Urinary bladder (tissue), 4 donors: ENCODE measurements at places on chromosomes 6 and 20.

GRCh38 chr20:51087266-51087665, 64.4 kb upstream of the KCNG1 start:
- DNase-seq = no peak

- no peak for DNase-seq
Measured at GRCh38 chr6:84752118-84752850, 12.1 kb downstream of the TBX18 start.

DNA sequence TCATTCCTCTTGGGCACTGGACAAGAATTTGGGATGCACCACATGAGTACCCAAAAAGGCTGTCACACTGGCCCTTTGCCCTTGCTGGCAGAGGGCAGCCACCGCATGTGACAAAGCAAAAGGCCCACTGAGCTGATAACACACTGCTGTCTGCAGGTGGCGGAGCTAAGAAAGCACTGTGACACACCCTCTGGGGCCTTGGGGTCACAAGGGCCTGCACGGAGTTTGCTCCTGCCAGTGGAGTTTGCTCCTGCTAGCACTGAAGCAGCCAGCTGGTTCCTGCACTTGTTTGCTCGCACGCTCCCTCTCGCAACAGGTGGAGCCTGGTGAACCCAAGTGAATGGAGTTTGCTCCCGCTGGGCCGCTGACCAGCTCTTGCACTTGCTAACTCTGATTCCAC, 132.6 kb downstream of the LCA5 start:
- no peak for DNase-seq

- no peak for DNase-seq
Measured at GRCh38 chr6:136079701-136080565, 170.2 kb downstream of the MTFR2 start.

DNA sequence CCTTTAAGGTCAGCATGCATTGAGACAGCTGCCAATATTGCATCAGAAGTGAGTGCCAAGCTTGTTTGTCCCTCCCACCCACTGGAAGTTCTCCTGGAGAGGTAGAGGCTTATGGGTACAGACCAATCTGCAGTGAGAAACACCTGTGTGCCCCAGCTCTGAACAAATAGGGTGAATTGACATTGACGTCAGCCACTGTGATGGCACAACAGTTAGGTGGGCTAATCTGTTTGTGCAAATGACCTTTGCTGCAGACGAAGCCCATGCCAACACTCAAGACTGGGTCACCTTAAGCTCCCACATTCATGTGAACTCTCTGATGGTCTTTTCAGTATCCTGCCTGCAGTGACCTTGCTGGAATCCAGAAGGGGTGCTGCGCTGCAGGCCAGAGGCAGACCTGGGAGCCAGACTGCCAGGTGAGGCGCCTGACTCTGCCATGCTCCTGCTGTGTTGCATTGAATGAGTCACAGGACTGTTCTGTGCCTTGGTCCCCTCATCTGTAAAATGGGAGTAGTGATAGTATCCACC, 99.9 kb downstream of the ALDH8A1 start:
- DNase-seq = no peak

DNA sequence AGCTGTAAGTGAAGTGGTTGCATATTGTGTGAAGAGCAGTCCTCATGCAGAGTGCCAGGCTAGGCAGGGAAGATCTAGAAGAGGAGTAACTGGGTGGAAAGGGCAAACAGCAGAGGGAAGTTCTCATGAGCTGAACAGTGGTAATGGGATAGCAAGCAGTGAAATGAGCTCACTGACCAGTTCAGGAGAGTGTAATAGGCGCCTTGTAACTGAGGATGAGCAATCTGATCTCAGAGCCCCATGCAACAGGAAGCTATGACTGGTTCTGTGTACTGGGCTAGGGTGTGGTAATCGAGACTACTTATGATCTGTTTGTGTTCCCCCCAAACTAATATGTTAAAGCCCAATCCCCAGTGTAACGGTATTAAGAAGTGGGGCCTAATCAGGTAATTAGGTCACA, 98.6 kb downstream of the RFX6 start:
- DNase-seq = no peak

- no peak for DNase-seq
Measured at GRCh38 chr6:105310371-105310770, 92.5 kb downstream of the PREP start.

- no peak for DNase-seq
Measured at GRCh38 chr6:117544716-117545115, 57.6 kb downstream of the GOPC start.

GRCh38 chr6:74902089-74902488, 303.8 kb downstream of the COL12A1 start:
- DNase-seq = no peak

- no peak for DNase-seq
Measured at GRCh38 chr6:37980222-37980595, 160.7 kb downstream of the ZFAND3 start.
